BJ (cell line): ENCODE measurements at places on chromosomes 2 and 18. TPM values are rescaled to one million over a fixed set of nuclear protein-coding genes. Genes with fewer than 3 reads are reported as not detected.

Gene XIRP2
- polyA plus RNA-seq, result not detected in 2 replicates

- DNase-seq, result no peak
Measured at GRCh38 chr2:32739664-32740063, 111.8 kb downstream of the TTC27 start.

- no peak for DNase-seq
Measured at GRCh38 chr18:62452280-62452831, 70.5 kb upstream of the ZCCHC2 start.

DNA sequence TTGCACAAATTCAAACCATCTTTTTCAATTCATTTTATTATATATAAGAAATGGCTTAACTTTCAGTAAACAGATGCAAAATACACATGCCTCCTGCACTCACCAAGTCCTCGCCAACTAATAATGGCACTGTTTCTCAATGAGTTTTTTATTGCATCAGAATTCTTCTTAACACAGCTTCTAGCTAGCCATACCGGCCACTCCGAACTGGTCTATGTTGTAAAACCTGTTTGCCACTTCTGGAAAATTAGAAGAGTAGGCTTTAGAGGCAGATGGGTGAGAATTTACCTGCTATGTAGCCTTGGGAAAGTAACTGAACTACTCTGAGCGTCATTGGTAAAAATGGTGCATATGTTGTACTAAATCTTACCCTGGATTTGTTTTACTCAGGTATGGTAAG is 100.6 kb upstream of the LHCGR start:
- no peak for DNase-seq
